ENCODE measurements at places on chromosomes 1 and 21.
A peak's percentile ranks its signal among the peaks of the same experiment; 100 is the strongest.

- DNase-seq: peak; percentile 94
These were observed 7.8 kb downstream of the NUAK2 start for GRCh38 chr1:205313563-205314308.

GRCh38 chr1:240475832-240476231, 136.1 kb downstream of the GREM2 start:
- no peak for DNase-seq

DNA sequence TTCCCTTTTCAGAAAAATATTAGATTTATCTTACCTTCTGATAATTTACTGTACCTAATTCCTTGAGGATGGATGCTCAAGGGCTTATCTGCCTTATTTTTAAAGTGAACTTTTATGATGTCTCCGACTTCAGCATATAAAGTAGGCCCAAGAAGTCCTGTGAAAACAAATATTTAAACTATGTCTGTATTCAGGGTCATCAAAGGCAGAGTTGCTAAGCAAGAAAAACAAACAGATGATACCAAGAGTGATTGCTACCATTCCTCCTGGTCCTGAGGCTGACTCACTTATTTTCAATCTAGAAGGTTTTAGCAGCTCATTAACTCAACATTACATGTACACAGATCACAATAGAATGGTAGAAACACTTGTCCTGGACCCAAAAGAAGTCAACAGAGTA, 14.1 kb downstream of the F5 start:
- no peak for DNase-seq

DNA sequence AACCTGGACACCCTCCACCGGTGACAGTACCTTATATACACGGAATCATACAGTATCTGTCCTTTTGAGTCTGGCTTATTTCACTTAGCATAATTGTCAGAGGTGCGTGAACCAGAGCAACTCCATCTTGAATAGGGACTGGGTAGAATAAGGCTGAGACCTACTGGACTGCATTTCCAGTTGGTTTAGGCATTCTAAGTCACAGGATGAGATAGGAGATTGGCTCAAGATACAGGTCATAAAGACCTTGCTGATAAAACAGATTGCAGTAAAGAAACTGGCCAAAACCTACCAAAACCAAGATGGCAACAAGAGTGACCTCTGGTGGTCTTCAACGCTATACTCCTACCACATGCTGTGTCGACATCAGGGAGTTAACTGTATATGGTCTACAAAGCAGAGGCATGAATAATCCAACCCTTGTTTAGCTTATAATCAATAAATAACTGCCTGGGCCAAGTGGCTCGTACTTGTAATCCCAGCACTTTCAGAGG, 1.4 kb upstream of the FDPS start:
- no peak for DNase-seq

DNA sequence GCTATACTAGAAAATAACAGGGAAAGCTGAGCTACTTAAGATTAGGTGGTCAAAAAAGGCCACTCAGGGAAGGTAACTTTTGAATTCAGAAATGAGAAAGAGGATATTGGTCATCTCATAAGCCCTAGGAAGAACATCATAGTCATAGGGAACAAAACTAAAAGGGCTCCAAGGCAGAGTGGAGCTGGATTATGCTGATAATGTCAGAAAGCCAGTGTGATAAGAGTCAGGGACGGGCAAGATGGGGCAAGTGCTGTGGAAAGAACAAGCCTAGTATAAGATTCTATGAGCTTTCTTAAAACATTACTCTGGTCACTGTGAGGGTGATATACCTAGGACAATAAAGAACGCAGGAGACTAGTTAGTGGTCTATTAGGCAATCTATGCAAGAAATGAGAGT, 106.6 kb downstream of the DUSP10 start:
- DNase-seq: no peak

DNA sequence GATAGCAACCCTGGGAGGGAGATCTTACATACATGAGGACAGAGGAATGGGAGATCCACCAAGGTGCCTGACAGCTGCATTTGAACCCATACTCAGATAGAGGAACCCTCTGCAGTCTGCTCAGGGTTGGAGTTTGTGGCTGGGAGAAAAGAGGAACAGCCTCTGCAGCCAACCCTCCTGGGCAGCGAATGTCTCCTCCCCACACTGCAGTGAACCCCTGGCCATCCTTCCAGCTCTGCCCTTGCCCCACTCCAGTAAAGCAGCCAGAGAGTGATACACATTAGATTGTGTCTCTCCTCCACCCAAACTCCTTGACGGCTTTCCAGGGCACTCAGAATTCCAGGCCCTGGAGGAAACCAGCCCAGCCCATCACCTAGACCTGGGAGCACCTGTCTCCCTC, 137.7 kb downstream of the RUNX1 start:
- DNase-seq: no peak

- no peak for DNase-seq
These were observed 20.2 kb downstream of the SKI start for GRCh38 chr1:2248127-2248826.

DNA sequence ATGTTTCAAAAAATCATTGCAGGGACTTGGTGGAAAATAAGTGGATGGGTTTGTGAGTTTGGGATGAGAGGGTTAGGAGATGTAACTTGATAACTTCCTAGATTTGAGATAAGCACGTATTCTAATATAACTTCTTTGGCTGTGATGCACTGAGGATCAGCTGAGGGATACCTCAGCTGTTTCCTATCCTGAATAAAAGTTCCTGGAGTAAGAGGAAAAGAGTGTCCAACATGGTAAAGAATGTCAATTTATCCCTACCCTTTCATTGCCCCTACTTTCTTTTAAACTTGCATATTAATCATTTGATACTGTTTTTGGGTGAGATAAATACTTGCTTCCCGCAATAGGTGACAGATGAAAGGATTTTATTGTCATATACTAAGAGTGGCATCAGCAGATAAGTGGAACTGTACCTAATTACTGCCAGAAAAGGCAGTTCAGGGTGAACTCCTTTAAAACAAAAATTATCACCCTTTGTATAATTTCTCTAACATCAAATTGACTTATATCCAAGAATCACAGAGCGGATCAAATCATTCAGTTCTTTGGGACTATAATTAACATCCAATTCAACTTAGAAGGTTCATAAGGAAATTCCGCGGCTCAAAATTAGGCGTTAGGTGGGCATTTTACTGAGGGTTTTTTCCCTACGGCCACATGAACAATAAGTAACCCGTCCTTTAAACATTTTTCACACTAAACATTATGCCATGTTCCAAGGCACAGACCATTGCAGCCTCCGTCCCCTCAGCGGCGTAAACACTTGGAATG, 1.4 kb upstream of the SUCO start:
- no peak for DNase-seq

GRCh38 chr1:111875640-111876039, 113.8 kb downstream of the KCND3 start:
- DNase-seq: no peak

All from esophagus muscularis mucosa (tissue), 4 donors.